GM18507 (cell line): ENCODE measurements at places on chromosomes 12 and 14.

DNA sequence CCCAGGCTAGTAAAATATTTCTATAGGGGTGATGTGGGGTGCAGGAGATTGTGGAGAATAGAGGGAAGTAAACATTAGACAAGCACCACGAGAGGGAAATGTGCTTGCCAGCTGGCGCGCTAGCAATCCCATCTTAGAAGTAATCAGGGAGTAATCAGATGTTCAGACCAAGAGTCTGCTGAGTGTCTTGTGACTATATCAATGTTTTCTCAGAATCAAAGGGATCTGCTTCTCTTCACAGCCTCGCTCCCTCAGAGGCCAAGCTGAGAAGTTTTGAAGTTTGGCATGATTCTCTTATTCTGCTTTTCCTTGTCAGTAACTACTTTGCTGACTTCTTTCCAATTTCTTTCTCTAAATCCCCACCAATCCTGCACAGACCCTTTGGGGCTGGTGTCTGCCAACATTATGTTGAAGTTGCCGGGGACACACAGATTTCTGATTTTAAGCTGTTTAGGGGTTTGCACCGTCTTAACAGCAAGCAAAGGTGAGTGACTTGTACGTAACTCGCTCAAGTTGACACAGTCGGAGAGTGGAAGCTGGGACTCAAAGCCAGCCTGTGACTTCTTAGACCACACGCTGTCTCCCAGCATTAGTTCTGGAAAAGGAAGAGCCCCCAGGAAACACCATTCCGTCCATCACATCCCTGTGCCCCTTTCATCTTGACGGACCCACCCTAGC is 22.0 kb upstream of the TSPAN9 start:
- DNase-seq: no peak

- no peak for DNase-seq
Observed at GRCh38 chr14:54493293-54493692, 4.5 kb upstream of the GMFB start.

DNA sequence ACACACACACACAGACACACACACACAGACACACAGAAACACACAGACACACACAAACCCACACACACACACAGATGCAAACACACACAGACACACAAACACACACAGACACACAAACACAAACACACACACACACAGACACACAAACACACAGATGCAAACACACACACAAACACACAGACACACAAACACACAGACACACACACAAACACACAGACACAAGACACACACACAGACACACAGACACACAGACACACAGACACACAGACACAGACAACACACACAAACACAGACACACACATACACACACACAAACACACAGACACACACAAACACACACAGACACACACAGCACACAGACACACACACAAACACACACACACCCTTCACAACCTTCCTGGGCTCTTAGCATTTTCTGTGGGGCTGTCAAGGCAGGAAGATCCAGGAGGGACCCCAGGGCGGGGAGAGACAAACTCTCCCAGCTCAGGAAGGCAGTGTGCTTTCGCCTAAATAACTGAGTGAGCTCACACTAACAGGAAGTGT is 24.2 kb upstream of the INF2 start:
- DNase-seq: no peak

GRCh38 chr12:71840231-71840847 is 780 bp downstream of the TBC1D15 start:
- no peak for DNase-seq

DNA sequence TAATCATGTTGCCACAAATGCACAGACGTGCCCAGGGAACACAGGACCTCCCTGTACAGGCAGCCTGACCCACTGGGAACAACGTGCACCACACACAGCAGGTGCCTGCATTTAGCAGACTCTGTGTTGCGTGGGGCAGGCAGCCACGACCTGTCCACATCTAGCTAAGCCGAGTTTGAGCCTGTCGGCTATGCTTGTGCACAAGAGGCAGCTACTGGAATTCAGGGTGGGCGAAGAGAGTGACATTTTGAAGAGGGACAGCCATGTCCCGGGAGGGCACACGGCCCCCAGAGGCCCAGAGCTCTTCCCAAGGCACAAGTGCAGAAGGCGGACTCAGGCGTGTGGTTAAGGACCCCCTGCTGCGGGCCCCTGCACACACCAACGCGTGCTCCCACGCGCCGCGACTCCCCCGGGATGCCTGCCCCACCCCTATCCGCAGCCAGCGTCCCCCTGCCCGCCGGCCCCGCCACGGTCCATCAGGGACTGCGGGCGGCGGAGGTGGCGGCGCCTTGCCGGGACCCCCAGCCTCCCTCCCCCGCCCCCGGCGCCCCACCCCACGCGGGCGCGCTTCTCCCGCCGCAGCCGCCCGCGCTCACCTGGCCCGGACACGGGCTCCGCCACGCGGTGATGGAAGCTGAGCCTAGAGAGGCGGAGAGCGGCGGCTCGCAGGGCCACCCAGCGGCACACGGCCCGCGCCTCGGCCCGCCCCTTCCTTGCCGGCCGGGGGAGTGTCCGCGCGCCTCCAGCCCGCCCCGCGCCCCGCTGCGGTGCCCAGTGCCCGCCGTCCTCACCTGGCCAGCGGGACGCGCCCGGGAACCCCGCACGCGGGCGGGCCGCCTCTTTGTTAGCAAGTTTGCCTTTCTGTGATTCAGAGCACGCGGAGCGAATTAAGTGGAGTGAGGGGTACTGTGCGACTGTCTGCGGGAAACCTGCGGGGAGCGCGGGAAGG is 125.3 kb upstream of the PRMT8 start:
- DNase-seq: no peak

DNA sequence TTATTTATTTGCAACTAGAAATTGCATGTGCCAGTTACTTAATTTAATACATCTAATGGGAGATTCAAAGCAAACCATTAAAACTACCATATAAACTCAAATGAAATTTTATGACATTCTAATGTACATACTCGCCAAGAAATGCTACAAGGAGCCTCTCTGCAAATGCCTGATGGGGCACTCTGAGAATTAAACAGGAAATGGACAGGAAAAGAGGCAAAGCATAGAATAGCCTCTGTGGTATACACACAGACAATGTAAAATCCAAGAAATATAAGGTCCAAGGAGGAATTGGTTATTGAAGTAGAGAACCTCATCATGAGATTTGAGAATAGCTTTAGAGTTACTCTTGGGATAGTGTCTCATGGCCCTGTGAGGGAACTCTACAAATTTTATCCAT is 41.2 kb downstream of the RAB21 start:
- no peak for DNase-seq

GRCh38 chr12:57579677-57580465 is 11.1 kb upstream of the PIP4K2C start:
- DNase-seq: no peak

DNA sequence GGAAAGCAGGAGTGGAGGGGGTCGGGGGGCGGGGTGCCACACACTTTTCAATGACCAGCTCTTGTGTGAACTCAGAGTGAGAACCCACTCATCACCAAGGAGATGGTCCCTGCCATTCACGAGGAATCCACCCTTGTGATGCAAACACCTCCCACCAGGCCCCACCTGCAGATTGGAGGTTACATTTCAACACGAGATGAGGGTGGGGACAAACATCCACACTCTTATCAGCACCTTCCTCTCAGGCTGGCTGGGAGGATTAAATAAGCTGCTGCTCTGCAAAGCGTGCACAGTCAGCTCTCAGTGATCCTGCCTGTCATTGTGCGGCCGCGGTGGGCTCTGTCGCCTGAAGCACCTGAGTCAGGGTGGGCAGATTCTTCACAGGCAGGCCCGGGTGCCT is 39.7 kb downstream of the AACS start:
- DNase-seq: no peak

DNA sequence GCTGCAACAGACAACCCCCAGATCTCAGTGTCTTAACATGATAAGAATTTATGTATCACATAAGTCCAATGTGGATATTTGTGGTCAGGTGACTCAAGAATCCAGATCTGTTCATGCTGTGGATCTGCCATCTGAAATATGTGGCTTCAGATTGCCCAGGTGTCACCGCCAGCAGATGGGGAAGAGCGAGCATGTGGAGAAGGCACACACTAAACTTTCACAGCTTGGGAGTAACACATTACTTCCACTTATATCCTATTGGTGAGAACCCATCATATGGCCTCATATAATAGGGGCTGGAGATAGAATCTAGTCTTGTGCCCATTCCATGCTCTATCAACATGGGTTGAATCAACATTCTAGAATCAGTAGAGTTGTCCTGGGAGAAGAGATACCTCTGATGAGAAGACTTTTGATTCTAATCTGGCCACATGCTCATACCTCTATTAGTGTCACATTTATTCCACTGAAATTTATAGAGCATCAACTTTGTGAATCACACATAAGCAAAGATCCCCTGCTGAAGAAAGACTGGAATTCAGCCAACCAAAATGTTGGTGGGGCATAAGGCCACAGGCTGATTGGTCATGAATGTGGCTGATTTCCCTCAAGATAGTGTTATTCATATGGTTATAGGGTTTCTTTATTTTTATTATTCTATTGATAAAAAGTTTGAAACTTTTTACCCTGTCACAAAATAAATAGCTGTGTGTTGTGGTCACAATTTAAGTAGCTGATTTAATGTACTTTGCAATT is 6.0 kb upstream of the CALCOCO1 start:
- DNase-seq: no peak

- DNase-seq: no peak
Observed at GRCh38 chr14:55131370-55132137, 2.5 kb downstream of the LGALS3 start.

DNA sequence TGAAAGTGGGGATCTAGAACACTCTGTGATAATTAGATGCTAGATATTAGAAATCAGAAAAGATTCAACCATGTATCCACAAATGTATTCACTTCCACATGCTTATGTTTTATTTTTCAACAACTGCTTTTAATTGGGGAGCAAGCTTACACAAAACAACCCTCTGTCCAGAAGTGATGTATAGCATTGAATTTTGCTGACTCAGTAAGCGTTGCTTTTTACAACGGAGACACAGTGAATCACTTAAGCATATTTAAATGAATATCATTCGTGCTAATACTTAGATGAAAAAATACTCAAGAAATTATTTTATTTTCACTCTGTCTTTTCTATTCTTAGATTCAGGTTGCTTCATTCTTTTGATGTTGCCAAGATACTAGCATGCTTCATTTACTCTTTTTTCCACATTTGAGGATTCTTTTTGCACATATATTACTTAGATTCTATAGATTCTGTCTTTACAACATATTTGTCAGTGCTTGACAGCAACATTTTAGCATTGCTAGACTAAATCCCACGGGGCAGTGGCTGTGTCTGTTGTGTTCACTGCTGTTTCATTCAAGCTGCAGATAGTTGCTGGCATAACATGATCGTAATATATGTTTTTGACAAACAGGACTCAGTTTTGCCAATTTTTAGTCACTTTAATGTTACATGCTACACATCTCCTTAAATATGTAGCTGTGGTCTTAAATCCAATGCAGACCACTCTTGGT is 1714.4 kb upstream of the SEL1L start:
- no peak for DNase-seq

GRCh38 chr12:124453419-124454351 is 113.7 kb downstream of the NCOR2 start:
- peak; percentile 82 for DNase-seq

DNA sequence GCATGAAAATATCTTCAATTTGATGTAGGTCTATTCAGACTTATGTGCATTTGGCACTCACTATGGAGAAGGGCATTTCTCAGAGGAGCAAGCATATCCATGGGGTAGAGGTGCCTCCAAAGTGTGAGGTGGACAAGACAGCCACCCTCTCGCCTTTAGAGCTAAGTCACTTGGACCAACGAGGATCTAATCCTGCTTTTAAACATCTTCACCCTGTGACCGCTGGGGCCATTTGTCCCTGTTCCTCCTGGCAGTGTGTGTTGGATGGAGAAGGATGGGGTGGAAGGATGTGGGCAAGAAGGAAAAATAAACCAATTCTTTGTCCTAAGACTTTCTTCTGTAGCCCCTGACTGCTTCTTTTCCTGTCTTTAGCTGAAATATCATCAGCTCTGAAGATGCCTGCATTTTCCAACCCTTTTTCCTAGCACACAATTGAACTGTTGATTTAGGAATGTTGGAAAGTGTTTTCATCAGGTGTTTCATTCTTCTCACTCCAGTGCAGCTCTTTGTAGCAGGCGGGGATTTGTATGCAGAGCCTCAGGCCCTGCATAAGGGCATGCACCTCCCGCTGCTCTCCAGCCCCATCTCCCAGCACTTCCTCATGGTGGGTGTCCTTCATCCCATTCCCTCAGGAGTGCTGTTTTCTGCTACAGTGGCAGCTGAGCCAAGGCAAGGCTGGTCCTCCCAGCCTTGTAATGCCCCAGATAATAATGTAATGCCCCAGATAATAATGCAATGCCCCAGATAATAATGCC is 5.3 kb downstream of the FGF6 start:
- no peak for DNase-seq

DNA sequence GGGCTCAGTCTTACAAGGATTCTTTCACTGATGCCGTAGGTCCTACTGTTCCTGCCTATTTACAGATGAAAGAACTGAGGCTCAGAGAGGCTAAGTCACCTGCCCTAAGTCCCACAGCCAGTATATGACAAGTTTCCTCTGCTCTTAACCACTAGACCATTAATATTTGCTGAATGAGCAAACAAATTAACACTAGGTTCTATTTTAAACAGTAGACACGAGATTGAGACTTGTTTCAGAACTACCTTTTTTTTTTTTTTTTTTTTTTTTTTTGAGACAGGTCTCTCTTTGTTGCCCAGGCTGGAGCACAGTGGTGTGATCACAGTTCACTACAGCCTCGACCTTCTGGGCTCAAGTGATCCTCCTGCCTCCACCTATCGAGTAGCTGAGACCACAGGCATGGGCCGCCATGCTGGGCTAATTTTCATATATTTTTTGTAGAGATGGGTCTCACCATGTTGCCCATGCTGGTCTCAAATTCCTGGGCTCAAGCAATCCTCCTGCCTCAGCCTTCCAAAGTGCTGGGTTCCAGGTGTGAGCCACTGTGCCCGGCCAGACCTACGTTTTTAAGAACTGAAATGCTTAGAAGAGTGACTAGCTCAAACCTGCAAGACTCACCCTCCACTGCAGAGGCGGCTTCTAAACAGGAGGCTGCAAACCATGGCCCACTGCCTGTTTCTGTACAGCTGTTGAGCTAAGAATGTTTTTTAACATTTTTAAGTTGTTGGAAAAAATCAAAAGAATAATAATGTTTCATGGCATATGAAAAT is 12.9 kb downstream of the SYNE3 start:
- no peak for DNase-seq

GRCh38 chr12:94615260-94616181 is 34.8 kb downstream of the TMCC3 start:
- no peak for DNase-seq

DNA sequence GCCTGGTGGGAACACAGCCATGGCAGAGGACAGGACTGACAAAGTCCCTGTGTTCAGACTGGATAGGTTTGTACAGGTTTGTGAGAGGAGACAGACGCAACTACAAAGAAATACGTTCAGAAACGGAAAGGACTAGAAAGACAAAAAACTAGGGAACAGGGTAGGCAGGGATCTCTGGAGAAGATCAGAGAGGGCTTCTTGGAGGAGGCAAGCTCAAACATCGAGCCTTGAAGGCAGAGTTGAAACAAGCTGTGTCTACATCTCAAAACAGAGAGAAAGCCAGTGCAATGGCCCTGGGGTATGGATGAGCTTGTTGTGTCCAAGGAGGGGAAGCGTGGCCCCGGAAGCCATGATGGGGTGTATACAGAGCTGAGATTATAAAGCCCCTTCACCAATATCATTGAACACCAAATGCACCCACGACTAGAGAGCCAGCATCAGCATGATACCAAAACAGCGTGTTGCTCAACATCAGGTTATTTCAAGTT is 89.6 kb upstream of the NCOR2 start:
- DNase-seq: no peak
